ENCODE measurements at places on chromosomes 12 and 14. TPM values are rescaled to one million over a fixed set of nuclear protein-coding genes. Genes with fewer than 3 reads are reported as not detected.

ARHGAP9 gene
- 8.0 TPM for total RNA-seq

KRT83 gene
- total RNA-seq = not detected

FERMT2 gene
- 113 TPM for total RNA-seq

DLK1 gene
- not detected for total RNA-seq

SERPINA1 gene
- 7.1 TPM for total RNA-seq

CCDC197 gene
- not detected for total RNA-seq

- no peak for DNase-seq
These were observed 6.3 kb downstream of the KRT80 start for GRCh38 chr12:52185400-52185967.

DNA sequence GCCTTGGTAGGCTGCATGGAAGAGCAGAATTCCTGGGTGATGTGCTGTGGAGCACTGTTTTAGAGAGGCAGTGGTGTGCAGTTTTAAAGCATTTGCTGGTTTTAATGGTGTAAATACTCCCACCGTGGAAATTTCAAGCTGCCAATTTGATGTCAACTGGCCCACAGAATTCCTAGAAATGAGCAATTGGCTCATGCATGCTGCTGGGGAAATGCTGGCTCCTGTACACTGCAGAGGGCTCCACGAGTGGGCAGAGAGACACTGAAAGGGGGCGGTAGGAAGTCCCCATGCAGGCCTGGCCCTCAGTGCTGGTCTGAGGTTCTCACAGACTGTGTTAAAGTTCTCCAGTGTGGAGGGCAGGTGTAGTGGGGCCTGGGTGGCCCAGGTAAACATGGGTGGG, 99.4 kb upstream of the NTF3 start:
- no peak for DNase-seq

DNA sequence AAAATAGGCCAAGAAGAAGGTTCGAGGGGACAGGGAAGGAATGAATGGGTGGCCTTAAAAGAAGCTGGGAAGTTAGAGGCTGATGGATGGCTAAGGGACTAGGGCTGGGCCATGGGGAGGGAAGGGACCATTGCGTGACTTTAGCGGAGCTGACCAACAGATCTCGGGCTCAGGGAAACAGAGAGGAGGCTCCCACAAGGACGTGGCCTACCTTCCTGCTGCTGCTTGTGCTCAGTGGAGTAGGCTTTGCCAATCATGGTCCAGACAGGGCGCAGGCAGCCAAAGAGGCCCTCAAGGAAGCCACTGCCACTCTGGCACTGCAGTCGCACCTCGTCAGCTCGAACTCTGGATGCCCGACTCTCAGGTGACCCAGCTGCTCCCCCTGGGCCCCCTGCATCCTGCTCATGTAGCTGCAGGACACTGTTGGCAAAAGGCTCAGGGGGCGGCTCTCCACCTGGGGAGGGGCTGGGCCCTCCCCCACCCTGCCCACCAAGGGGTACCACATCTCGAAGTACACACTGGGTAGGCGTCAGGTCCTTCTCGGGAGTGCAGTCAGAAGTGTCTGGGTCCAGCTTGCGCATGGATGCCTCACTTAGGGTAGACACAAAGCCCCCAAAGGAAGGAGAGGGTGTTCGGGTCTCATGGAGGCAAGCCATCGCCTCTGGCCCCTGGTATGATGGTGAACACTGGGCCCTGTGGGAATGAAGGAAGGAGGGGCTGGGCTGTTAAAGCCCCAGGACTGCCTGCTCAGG, 12.3 kb downstream of the MAP3K12 start:
- no peak for DNase-seq

DNA sequence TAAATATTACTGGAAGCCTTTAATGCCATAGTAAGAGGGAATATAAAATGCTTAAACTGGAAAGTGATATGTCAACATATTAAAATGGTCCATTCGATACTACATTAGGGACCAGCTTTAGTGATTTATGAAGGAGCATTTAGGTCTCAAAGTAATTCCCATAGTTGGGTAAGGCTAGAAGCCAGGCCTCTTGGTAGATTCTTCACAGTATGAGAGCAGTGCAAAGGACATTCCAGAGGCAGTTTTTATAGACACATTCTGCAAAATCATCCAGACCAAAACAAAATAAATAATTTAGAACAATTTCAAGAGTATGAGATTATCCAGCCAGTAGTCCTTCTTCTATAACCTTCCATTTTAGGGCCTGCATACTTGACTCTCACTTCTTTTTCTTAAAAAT, 142.6 kb upstream of the PDZRN4 start:
- DNase-seq = no peak

GRCh38 chr14:83863042-83863774, 1666.7 kb upstream of the FLRT2 start:
- DNase-seq = no peak

- DNase-seq = peak; percentile 79
These were observed 4.5 kb upstream of the SETD1B start for GRCh38 chr12:121799156-121799841.

Data from left cardiac atrium (tissue), 4 donors.